Left lung (tissue), 14 donors: ENCODE measurements at places on chromosomes 1 and 21. TPM values are rescaled to one million over a fixed set of nuclear protein-coding genes. Genes with fewer than 3 reads are reported as not detected.

The KHDC4 gene
- polyA plus RNA-seq = 86.8 TPM

The LIX1L gene
- 45.7 TPM for polyA plus RNA-seq

The ERICH3 gene
- 4.7 TPM for polyA plus RNA-seq

The RAB25 gene
- 67.6 TPM for polyA plus RNA-seq

The ANGPTL7 gene
- polyA plus RNA-seq = 0.07 TPM

The AMY1B gene
- polyA plus RNA-seq = 0.17 TPM

The CD5L gene
- polyA plus RNA-seq = 0.23 TPM

The WNT2B gene
- polyA plus RNA-seq = 5.2 TPM

The IL19 gene
- not detected for polyA plus RNA-seq

The SPTA1 gene
- 9.6 TPM for polyA plus RNA-seq

The CHIA gene
- polyA plus RNA-seq = 3.8 TPM

The FGR gene
- polyA plus RNA-seq = 4.9 TPM

The FLG gene
- 2.0 TPM for polyA plus RNA-seq

The TNFRSF14 gene
- polyA plus RNA-seq = 26.8 TPM

The SLAMF7 gene
- polyA plus RNA-seq = 0.98 TPM

The DYRK3 gene
- 8.2 TPM for polyA plus RNA-seq
